GM06990 (cell line): ENCODE measurements at places on chromosomes 4 and X.

DNA sequence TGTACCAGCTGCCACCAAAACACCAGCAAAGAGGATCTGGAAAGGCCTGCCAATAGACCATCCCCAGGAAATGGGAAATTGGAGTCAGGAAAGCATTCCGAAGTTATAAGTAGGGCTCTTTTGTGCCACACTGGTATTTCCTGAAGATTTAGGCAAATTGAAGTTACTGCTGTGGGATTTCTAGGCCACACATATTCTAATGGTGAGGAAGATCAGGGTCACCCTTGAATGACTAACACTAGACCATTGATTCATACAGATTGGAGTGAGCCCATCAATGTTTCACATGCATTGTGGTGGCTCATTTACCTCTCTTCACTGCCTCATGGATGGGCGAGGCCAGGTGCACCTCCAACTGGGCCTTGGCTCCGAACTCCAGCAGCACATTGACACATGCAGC lies 22.6 kb downstream of the ASB11 start:
- no peak for DNase-seq

GRCh38 chrX:154366666-154367055 lies 7.8 kb downstream of the FLNA start:
- DNase-seq: no peak

- DNase-seq: no peak
Measured at GRCh38 chrX:102934624-102935023, 2.4 kb upstream of the RAB40AL start.

DNA sequence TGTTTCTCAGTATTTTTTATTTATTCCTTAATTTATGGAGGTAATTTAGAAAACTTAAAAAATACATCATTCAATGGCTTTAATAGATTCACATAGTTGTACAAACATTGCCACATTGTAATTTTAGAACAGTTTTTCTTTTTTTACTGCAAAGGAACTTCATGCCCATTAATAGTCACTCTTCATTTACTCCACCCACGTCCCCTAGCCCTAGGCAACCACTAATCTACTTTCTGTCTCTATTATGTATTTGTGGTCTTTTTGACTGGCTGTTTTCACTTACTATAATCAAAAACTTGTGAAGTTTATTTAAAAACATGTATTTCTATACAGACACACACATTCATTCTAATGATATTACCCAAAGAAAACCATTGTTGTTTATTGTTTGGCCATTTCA lies 664.8 kb downstream of the GRID2 start:
- DNase-seq: no peak

- no peak for DNase-seq
Measured at GRCh38 chrX:47217121-47217851, 1.2 kb upstream of the CDK16 start.

DNA sequence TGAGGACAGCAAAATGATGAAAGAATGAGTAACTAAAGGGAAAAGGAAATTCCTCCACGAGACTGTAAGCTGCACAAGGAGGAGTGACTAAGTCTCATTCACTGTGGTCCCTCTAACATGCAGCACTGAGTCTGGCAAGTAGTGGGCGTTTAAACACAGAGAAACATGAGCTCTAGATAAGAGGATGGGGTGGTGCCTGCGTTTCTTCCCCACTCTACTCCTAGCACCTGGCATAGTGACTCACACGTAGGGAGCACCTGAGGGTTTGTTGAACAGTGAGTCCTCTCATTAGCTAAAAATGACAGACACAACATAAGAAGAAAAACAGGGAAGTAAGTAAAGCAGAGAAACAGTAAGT lies 105.8 kb upstream of the CBR4 start:
- DNase-seq: no peak

DNA sequence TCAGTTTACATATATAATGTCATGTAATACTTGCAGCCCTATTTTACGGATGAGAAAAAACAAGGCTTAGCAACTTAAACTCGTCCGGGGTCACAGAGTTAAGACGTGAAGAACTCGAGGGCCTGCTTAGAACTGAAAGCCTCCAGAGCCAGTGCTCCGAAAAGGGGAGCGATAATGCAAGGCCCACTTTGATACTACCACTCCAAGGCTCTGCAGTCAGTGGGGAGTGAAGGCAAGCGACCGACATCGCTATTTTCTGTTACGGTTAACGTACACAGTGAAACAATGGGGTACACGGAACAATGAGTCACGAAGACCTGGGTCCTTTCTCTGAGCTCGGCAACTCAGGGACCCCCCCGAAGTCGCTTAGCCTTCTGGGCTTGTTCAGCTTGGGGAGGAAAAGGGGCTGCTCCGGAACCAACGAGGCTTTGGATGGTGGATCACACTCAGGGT lies 965 bp downstream of the PPA2 start:
- DNase-seq: no peak
